ENCODE measurements at places on chromosomes 7 and 10.

DNA sequence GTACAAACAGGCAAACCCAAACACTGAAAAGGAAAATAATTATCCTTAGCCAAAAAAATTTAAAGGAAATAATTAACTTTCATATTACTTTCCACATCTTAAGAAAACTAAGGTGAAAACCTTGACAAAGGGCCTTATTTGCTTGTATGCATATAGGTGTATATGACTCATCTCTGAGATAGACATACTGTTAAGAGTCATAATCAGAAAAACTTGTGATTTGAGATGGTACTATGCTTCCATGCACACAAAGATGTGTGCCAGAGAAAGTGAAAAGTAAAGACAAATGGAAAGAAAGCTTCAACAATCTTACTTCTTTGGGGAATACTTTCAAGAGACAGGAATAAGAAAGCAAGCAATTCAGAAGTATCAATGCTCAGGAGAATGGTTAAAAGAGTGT, 3.3 kb upstream of the CACNA2D1 start:
- DNase-seq: no peak

- DNase-seq: no peak
Measured at GRCh38 chr7:44101303-44101965, 2.7 kb upstream of the AEBP1 start.

DNA sequence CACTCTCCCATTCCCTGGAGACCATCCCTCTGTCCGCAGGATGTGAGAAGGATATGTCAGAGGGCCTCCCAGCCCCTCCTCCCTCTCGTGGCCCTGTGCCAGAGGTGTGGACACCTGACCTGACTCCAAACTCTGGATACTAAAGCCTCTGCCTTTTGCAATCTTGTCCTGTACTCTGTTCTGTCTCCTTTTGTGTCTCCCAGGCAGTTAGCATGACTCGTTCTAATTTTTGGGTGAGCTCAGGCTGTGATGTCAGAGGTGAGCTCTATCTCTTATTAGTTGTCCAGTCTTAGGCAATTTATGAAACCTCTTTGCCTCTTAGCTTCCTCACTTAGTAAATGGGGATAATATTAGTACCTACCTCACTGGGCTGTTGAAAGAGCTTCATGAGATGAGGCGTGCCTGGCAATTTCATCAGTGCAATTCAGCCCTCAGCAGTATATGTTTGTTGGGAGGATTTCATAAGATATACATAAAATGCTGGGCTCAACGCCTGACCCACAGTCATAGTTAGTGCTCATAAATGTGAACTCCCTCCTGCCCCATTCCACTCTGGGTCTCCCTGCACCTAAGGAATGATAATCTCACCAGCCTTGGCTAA, 10.9 kb downstream of the MARVELD1 start:
- no peak for DNase-seq

GRCh38 chr7:4612939-4613841, 68.9 kb upstream of the FOXK1 start:
- no peak for DNase-seq

- DNase-seq: no peak
Measured at GRCh38 chr10:49134327-49134726, 506 bp upstream of the FAM170B start.

- DNase-seq: no peak
Measured at GRCh38 chr7:27519793-27520469, 142.8 kb downstream of the HIBADH start.

DNA sequence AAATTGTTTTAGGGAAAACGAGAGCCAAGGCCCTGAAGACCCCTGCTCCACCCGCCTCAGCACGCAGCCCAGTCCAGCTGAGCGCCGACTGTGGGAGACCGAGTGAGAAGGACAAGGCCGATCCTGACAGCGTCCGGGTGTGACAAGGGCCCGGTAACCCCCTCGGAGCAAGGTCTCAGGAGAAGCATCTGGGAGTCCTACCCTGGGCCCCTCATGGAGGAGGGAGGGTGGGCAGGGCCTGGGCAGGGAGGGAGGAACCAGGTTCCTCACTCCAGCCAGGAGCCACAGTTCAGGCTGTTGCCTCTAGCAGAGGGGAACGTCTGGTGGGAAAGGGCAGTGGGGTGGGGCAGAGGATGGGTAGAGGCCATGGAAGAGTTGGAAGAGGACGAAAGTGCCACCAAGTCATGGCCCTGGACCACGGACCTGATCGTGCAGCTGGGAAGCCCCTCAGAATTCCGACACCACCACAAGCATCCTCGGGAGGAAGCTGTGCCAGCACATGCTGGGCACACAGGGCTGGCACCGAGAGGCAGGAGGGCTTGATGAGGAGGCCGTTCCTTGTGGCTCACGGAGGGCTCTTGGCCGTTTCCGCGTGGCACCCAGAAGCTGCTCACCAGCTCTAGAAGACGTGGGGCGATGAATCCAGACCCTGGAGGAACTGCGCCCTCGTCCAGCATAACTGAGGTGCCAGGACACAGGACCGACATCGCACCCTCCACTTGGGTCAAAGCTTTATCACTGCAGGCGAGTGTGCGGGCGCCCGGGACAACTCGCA, 2.2 kb upstream of the KNDC1 start:
- no peak for DNase-seq

DNA sequence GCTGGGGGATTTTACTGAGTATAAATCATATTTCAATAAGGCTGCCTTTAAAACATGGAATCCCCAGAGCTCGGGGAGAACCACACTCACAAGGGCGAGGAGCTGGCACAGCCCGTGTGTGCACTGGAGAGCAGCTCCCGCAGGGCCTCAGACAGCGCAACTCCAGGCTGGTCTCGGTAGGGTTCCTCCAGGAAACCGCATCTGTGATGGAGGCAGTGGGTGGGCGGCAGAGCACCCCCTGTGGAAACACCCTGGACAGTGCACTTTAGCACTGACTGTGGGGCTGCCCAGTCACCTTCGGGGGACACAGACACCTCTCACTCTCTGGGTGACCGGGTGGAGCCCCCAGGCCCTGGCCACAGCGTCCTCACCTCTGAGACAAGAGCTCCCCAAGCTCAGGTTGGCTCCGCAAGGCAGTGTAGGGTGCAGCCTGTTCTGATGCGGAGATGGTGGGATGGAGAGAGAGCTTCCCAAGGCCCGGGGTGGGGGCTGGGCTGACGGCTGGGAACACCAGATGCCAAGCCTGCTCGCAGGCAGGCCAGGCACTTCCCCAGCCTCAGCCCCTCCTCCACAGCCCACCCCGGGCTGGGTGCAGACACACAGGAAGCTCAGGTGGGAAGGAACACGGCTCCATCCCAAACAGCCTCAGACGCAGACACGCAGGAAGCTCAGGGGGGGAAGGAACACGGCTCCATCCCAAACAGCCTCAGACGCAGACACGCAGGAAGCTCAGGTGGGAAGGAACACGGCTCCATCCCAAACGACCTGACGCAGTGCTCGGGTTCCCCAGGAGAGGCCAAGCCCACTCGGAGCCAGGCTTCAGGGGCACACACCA, 224.4 kb downstream of the MAD1L1 start:
- no peak for DNase-seq

GRCh38 chr10:64148607-64149006, 627.4 kb downstream of the REEP3 start:
- no peak for DNase-seq
